ENCODE measurements at places on chromosomes 1 and 21. TPM values are rescaled to one million over a fixed set of nuclear protein-coding genes. Genes with fewer than 3 reads are reported as not detected.

DNA sequence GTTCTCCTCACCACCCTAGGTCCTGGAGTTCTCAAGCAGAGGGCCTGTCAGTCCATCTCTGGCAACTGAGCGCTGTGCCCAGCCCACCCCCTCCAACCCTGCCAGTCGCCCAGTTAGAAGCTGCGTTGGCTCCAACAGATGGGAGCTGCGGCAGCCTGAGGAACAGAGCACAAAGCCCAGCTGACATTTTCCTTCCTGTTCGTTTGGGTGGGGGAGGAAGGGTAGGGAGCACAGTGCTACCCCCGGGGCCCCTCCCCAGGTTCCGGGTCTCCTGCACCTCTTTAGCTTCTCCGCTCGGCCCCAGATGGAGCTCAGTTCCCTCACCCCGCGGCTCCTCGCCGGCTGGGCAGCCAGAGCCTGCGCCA, 1.4 kb downstream of the LRRN2 start:
- no peak for DNase-seq

DNA sequence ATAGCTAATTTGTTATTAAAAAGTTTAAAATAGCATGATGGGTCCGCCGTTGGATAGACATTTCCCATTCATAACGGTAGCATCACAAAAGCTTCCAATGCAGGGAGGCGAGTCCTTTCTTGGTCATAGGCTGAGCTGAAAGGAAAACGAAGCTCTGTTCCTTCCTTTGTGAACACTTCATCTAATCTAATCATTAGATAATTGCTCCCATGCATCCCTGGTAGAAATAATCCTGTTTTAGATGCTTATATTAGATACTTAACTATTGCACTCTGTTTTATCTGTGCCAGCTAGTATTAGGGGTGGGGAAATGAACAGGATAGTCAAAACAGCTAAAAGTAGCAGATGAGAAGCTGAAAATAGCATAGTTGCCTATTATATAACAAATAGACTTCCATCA, 215.0 kb downstream of the SLC35F3 start:
- DNase-seq: no peak

DNA sequence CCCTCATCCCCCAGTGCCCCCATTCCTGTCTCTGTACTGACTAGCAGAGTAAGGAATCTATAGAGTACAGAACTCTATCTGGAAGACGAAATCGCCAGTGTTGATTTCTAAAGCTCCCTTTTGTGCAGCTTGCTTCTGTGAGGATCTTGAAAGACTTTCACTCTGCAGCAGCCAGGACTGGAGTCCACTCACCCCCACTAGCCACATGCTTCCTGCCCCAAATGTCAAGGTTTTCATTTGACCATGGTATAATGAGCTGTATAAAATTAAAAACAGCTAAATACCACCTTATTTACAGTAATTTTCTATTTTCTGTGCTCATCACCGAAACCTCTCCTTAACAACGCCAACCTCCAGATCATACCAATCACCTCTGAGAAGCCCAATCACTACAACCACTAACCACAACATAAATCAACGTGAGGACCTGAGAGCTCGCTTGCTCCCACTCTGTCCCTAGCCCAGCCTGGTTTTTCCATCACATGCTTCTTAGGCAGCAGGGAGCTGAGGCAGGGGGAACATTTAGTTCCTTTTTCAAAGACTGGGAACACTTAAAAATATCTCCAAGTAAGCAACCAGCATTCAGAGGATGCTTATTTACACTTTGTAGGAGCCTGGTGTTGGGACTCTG, 56.1 kb upstream of the IRF2BP2 start:
- DNase-seq: no peak

- no peak for DNase-seq
Measured at GRCh38 chr1:12851779-12852178, 3.3 kb upstream of the HNRNPCL1 start.

Gene TPTE
- total RNA-seq: not detected
